ENCODE measurements at places on chromosomes 1 and 21.

DNA sequence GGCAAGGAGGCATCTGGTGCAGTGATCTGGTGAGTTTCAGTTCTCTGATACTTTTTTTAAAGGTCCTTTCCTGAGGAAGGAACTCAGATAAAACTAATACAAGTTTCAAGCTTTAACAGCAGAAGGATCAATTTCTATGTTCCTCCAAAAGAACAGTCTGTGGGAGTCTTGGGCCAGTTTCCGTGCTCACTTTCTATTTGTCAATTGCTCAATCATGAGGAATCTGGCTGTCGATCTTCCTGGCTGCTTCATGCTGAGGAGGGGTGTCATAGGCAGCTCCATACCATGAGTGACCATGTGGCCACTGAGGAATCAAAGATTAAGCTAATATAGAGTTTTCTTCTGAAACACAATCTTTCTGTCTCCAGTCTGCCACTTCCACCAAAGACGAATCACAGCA, 11.4 kb upstream of the TMEM125 start:
- DNase-seq = no peak

DNA sequence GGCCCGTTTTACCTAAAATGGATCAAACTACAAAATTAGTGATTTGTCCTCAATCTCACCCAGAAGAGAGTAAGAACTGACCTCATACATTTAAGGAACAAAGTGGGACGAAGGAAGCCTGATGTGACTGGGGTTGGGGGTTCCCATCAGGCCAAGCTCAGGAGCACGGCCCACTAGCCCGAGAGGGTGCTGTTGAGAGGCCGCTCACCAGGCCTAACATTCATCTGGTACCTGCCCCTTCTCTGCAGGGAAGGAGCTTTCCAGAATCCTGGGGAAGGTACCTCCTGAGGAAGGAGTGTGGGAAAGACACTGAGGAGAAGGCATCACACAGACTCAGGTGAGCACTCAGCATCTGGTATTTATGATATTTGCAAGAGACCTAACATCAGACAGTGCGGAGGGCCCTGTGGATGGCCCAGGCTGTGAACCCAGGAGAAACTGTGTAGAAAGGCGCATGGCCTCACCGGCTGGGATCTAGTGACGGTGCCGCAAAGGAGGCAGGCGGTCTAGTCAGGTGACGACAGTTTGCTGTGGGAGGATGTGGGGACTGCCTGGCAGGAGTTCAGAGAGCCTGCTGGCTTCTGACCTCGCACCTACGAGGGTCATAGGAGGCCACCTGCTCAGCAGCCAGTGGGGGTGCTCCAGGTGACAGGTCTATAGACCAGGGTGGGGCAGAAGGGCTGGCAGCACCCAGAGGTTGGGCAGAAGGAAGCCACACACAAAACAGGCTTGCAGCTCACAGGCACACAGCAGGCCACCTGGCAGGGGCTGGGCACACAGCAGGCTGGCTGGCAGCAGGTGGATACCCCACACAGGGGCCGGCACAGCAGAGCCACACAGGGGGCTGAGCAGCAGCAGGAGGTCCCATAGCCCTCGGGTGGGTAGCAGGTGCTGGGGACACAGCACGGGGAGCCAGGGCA, 543 bp downstream of the KRTAP12-4 start:
- peak; percentile 91 for DNase-seq

GRCh38 chr1:196078691-196079090, 529.5 kb downstream of the KCNT2 start:
- DNase-seq = no peak

GRCh38 chr1:172781513-172782140, 122.7 kb downstream of the FASLG start:
- DNase-seq = no peak

- DNase-seq = no peak
These were observed 88.4 kb downstream of the GTF2B start for GRCh38 chr1:88802950-88803349.

GRCh38 chr1:23330846-23331245, 13.2 kb downstream of the HNRNPR start:
- no peak for DNase-seq

GRCh38 chr1:18385239-18385790, 95.4 kb upstream of the KLHDC7A start:
- no peak for DNase-seq

DNA sequence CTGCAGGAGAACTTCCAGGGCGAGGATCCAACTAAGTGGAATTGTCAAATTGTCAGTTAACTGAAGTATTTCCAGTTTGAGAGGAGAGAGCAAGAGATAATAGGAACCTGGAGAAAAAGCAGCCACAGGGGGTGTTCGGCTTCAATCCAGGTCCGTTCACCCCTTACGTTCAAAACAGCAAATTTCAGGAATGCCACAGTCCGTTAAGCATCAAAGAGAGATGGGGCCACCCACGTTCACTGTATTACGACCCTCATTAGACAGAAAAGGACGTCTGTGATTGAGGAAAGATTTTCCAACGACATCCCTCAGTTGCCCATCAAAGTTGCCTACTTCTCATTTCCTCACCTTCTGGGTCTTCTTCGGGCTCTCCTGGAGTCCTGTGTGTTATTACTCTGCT, 422.5 kb upstream of the VAMP3 start:
- no peak for DNase-seq

All from NCI-H345 (cell line).